Stimulated activated effector memory CD8-positive, alpha-beta T cell treated with anti-CD3 and anti-CD28 coated beads, Interleukin-12 subunit alpha, Interleukin-12 subunit beta, amount 100 ng/mL, for 72 hours (primary cell): ENCODE measurements at places on chromosomes 12 and 14.

GRCh38 chr14:73422515-73422914 lies 35.8 kb downstream of the NUMB start:
- no peak for DNase-seq

- DNase-seq: no peak
Measured at GRCh38 chr12:103334466-103334865, 161.3 kb downstream of the C12orf42 start.

DNA sequence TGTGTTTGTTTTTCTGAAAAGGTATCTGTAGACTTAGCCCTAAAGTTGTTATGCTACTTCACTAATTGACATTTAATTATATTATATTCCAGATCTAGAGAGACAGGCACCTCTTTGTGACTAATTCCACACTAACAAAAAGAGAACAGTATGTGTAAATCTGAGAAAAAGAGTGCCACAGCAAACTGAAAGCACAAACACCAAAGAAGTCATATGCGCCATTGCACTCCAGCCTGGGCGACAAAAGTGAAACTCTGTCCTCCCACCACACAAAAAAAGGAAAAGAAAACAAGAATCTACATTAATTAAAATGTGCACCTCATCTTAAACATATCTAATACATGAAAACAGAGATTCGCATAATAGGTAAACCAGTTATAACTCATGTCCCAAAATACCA lies 4.4 kb upstream of the CSRNP2 start:
- no peak for DNase-seq

DNA sequence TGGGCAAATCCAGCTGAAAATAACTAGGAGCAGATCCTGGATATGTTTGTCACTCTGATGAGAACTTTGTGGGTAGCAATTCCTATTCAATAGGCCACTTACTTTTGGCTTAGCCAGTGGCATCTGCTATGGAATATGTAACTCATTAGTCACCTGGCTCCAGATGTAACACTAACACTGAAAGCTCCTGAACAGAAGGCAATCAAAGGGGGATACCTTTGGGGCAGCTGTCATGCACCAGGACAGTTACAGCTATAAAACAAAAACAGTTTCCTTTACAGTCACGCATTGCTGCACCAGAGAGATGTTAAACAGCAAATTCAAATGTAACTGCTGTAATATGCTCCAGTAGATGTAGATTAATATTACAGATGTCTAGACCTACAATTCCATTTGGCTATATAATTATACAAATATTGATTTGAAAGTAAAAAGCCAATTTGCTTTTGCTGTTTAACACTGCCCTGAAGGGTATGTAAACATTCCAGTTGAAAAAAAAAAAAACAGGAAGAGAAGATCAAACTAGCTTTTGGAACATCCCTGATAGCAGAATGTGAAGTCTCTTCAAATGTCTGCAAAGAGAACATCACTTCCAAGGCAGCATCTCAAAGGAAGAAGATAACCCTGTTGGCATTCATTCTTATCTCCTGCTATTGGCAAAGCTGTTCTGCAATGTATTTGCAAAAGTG lies 18.4 kb downstream of the RACGAP1 start:
- DNase-seq: no peak

DNA sequence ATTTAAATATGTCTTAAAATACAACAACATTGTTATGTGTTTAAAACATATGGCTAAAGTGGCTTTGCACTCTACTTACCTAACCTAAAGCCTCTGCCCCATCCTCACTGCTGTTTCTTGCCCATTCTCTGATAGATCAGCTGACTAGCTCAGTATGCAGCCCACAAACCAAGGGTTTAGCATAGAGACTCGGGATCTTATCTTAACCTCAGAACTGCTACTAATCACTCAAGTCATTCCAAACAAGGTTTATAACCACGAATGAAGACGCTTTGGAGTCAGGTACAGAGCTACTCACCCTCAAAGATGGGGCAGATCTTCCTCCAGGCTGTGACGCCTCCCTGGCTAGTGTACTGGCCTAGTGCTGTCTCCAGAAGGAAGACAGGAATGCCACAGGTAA lies 19.3 kb downstream of the SLC6A13 start:
- DNase-seq: no peak
